ENCODE measurements at places on chromosomes 5 and 9.

GRCh38 chr5:123265551-123265950, 157.7 kb downstream of the CEP120 start:
- DNase-seq: no peak

GRCh38 chr5:52469835-52470234, 317.9 kb upstream of the ITGA1 start:
- no peak for DNase-seq

- DNase-seq: no peak
These were observed 124.8 kb upstream of the SLC1A3 start for GRCh38 chr5:36481454-36482120.

- DNase-seq: no peak
These were observed 8.3 kb downstream of the PCBD2 start for GRCh38 chr5:134913254-134913653.

- DNase-seq: no peak
These were observed 106.7 kb upstream of the SLC28A3 start for GRCh38 chr9:84447305-84447704.

DNA sequence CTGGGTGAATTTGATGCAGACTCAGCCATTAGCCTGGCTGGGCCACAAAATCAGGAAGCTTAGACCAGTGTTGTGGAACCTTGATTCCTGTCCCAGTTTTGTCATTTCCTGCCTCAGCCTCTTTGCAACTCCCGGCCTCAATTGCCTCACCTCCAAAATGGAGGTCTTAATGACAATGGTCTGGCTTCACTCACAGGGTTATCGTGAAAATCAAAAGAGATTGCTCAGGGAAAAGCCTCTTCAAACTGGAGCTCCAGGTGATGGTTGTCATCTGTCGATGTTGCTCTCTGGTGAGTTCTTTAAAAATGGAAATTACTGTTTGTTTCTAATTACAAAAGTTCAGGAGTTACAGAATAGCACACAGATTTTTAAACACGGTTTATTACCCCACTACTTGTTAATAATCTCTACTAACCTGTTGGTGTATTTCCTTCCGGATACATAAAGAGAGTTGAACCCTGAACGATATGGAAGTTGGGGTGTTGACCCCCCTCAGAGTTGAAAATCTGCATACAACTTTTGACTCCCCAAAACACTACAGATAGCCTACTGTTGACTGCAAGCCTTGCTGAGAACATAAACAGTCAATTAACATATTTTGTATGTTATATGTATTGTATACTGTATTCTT, 109.9 kb upstream of the CPEB4 start:
- DNase-seq: no peak

- no peak for DNase-seq
These were observed 377.0 kb upstream of the ACTBL2 start for GRCh38 chr5:57859626-57860025.

DNA sequence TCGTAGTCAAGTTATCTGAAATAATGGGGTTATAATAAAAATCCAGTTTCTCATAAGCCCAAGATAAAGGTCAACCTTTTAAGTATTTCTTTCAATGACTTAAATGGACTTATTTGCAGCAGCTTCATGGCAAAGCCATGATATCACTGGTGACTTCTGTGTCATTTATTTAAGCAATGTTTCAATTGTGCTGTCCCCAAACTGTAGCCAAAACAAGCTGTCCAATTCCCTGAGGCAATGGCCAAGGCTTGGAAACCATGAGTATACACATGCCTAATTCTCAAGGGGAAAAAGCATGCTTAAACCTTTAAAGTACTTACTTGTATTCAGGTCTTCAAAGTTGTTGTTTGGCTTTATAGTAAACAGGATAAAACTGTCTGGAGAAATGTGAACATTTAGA, 376.4 kb upstream of the TNC start:
- DNase-seq: no peak

DNA sequence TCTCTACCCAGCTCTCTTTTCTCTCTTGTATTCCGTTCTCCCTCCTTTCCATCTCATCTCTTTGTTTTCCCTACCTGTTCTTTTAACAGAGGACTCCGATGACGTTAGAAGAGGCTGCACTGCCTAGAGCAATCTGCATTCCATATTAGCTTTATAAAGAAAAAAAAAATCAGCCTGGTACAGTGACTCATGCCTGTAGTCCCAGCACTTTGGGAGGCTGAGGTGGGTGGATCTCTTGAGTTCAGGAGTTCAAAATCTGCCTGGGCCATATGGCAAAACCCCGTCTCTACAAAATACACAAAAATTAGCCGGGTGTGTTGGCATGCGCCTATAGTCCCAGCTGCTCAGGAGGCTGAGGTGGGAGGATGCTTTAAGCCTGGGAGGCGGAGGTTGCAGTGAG, 49.0 kb downstream of the DAPK1 start:
- DNase-seq: no peak

DNA sequence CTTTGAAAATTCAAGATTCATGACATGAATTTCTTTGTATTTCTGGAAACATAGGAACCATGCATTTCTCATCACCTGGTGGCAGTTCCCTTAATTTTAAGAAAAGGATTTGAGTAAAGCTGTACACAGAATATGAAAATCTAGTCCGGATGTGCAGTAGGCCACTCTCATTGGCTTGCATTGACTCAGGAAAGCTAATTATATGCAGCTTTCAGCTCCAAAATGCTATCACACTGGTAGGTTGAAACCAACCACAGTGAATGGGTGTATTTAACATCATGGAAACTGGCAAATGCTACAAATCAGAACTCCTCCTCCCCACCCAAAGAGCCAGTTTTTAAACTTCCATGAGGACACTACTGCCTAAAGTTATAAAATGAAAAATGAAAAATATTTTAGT, 161.6 kb upstream of the FBXL17 start:
- DNase-seq: no peak

- no peak for DNase-seq
These were observed 1057.8 kb upstream of the WWC1 start for GRCh38 chr5:167233507-167234220.

- no peak for DNase-seq
These were observed 32.8 kb downstream of the PLAC8L1 start for GRCh38 chr5:146072595-146072994.

Measured in smooth muscle cell of the brain vasculature (primary cell).